ENCODE measurements at places on chromosomes 3 and 15.

GRCh38 chr15:93360318-93360717 is 271.3 kb upstream of the RGMA start:
- no peak for DNase-seq

DNA sequence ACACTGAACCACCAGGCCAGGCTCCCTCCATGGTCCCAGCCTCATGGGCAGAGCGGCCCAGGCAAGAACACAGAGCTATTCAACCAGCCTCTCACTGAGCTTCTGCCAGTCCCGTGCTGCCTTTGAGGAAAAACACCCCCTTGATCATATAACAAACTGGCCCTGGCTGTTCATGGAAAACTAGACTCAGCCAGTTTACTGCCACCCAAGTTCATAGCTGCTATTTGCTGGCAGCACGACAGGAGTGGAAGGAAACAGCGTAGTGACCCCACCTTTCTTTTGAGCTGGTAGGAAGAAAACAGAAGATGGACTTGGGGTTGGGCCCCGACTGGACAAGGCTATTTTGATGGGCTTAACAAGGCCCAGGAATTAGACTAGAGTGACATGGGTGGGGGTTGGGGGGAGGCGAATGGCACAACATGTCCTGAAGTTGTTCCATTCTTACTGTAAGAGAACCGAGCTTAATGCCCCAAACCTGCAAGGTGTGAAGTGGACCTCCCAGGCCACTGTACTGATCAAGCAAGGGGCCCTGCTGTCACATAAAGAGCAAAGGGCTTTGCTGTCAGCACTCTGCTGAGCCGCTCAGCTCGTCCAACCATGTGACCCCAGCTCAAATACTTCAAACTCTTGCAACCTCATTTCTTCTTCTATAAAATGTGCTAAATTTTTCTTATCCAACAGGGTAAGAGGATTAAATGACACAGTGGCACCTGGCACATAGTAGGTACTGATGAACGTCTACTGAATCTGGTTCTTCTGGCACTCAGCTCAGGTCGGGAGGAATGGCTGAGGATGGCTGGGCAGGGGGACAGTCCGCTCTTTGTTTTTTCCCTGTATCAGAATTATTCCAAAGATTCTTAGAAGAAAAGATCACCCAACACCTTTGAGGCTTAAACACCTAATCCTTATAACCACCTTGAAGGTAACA is 1.6 kb downstream of the FBXL22 start:
- no peak for DNase-seq

GRCh38 chr3:50408443-50408944 is 49.2 kb upstream of the TMEM115 start:
- no peak for DNase-seq

DNA sequence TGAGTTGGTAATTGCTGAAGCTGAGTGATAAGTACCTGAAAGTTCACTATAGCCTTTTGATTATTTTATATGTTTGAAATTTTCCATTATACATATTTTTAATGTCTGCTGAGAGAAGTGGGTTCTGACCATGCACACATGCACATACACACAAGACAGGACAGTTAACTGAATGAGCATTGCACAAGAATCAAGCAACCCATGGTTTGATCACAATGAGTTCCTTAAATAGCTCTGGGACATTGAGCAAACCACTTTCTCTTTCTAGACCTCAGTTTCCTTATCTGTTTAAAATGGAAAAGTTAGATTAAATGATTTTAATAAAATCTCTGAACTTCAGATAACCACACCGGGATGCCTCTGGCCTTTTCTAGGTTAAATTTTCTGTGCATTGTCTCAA is 26.7 kb downstream of the SNTN start:
- DNase-seq = no peak

DNA sequence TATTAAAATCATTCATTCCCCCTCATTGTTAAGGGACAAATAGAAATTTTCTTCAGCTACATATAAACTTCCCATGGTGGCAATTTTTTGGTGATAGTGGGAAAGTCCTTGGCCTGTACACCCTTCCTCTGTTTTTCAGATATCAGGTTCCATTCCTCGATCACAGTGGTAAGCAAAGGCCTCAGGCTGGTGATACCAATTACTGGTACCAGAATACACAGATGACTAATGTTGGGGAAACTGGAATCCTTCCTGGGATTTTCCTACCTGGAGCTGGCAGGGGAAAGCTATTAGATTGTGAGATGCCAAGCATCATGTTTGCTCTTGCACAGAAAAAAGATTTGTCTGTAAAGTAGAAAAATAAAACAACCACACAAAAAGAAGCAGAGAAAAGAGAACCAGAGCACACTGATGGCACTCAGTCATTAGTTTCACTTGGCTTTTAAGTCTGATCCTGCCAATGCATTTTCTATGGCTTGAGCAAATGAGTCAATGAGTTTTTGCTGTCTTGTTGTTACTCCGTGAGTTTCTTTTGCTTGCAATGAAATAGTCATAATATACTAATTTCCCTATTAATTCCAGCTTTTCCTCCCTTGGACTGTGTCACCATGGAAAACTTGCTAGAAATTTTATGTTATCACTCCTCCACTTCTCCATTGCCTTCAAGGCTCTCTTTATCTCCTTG is 795.0 kb downstream of the ROBO1 start:
- DNase-seq = no peak

GRCh38 chr3:154356009-154356408 is 31.7 kb upstream of the DHX36 start:
- DNase-seq = no peak

DNA sequence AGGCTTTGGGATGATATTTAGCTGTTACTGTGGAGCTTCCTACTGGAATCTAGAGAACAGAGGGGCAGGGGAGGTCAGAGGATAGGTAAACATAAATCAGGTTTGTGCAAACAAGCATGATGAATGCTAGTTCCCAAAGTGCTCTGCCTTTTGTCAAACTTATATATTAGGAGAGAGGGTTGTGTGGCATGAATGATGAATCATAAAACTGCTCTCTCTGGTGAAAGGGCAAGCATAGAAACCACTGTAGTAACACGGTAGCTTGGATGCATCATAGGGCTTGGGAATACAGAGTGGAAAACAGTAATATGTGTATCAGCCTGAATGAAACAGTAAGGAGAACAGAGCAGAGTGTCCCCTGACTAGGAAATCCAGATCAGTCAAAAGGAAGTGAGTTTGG is 486.7 kb downstream of the IL5RA start:
- no peak for DNase-seq

GRCh38 chr3:99023590-99024192 is 122.2 kb upstream of the DCBLD2 start:
- no peak for DNase-seq

GRCh38 chr3:90080988-90081387 is 973.6 kb downstream of the EPHA3 start:
- DNase-seq = no peak

- no peak for DNase-seq
Measured at GRCh38 chr3:190764231-190765134, 98.0 kb downstream of the GMNC start.

DNA sequence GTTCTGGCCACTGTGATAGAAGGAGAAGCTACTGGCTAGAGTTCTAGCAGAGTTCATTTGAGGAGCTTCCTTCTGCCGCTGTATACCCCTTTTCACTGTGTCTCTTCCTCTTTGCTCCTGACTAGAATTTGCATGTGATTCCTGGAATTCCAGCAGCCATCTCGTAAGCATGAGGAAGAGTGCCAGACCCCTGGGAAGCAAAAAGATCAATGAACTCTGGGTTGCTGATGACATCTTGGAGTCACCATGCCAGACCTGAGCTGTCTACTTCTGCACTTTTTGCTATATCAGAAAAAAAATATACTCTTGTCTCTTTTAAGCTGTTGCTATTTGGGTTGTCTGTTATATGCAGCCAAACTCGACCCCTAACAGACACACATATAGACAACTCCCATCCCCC is 3.7 kb upstream of the ADAMTS17 start:
- no peak for DNase-seq

DNA sequence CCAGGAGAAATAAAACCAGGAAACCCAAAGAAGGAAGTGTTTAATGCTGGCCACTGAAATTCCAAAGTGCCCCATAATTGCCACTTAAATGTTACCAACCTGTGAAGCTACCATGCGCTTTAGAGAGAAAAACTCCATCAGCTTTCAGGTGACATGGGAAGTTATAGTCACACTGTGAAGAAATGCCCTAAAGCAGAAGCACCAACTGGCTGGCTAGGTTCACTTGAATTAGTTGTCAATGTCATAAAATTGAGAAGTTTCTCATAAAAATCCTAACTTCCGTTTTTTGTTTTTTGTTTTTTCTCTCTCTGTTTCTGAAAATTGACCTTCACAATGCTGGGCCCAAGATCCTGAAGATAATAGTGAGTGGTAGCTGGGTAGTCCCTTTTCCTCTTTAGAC is 167.9 kb upstream of the CTNNB1 start:
- no peak for DNase-seq

- DNase-seq = no peak
Measured at GRCh38 chr3:90054311-90054710, 946.9 kb downstream of the EPHA3 start.

DNA sequence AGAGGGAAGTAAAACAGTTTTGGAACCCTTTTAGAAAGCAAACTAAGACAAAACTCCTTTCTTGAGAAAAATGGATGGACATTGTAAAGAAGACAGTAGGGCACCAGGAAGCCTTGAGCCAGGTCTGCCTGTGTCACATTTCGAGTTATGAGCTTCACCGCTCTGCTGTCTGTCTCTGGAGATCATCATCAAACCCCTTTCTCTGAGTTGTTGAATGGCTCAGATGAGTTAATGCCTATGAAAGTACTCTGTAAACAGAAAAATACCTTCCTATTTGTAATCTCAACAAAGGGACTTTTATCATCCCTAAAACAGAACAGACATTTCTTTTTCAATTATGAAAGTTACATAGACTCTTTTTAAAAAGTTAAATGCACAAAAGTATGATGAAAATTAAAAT is 145.8 kb downstream of the LPP start:
- DNase-seq = no peak

GRCh38 chr3:141950572-141951493 is 74.4 kb downstream of the ATP1B3 start:
- DNase-seq = no peak

- DNase-seq = no peak
Measured at GRCh38 chr3:190169243-190169642, 48.5 kb upstream of the P3H2 start.

DNA sequence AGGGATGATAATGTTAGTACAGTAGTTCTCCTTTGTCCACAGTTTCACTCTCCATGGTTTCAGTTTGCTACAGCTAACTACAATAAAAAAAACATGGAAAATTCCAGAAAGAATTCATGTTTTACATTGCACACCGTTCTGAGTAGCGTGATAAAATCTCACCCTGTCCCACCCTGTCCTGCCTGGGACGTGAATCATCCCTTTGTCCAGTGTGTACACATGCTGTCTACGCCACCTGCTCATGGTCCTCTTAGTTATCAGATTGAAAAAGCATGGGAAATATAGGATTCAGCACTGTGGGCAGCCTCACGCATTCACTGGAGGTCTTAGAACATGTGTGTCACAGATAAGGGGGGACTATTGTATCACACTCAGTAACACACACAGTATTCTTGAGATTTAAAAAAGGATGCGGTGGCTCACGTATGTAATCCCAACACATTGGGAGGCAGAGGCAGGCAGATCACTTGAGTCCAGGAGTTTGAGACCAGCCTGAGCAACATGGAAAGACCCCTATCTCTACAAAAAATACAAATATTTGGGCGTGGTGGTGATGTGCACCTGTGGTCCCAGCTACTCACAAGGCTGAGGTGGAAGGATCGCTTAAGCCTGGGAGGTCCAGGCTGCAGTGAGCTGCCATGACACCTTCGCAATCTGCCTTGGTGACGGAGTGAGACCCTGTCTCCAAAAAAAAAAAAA is 8.7 kb upstream of the FLNB start:
- no peak for DNase-seq

- no peak for DNase-seq
Measured at GRCh38 chr3:156772588-156773206, 53.5 kb upstream of the LEKR1 start.

DNA sequence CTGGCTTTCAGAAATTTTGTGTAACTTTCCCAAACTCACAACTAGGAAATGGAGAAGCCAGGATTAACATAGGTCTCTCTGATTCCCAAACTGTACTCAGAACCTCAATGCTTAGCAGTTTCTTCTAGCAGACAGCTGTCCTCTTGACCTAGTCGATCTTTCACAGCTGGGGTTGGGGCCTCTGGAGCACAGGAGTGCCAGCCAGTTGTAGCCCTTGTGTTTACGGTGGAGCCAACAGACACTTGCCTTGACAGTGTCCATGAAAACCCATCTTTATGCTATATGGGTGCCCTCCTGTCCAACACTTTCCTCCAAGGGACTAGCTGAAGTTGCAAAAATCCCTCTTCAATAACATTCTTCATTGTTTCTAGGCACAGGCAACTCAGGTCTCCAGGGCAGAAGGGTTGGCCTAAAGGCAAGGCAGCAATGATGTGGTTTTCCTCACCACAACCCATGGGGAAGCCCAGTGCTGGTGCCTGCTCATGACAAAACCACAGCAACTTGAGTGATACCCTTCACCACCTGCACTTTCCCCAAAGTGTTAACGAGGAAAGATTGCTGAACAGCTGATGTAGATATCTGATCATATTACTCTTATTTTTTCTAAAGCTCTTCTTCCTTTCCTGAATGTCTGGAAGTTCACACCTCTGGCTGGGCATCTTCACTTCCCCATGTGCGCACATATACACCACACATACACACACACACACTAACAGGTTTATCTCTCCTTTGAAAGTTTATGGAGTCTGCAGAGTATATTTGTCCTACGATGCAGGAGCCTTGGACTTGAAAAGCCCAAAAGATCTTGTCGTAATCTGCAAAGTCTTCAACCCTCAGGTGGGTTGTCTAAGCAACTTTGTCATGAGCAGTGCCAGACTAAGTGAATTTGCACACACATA is 11.0 kb upstream of the KNG1 start:
- no peak for DNase-seq

DNA sequence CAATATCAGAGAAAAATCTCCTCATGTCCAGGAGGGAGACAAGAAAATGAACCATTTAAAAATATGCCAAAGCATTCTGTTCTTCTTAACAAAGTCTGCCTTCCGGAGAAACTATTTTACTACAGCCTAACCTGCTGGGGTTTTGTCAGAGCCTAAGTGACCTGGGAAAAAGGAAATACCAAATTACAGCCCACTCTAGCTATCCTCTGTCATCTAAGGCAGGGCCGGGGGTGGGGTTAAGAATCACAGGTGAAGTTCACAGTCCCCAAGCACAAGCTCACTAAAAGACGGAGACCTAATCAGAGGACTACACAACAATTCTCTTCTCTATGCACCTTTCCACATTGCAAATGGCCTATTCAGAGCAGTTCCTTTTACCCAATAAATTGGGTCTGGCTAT is 116.6 kb downstream of the TRIM42 start:
- no peak for DNase-seq

- DNase-seq = no peak
Measured at GRCh38 chr3:63685340-63685739, 32.9 kb downstream of the SNTN start.

All from activated T-helper 1 cell treated with anti-CD3 and anti-CD28 coated beads, Interleukin-2, amount 50 U/mL, for 16 hours (primary cell).